ENCODE measurements at places on chromosomes 3 and 15. TPM values are rescaled to one million over a fixed set of nuclear protein-coding genes. Genes with fewer than 3 reads are reported as not detected.
A peak's percentile ranks its signal among the peaks of the same experiment; 100 is the strongest.

DNA sequence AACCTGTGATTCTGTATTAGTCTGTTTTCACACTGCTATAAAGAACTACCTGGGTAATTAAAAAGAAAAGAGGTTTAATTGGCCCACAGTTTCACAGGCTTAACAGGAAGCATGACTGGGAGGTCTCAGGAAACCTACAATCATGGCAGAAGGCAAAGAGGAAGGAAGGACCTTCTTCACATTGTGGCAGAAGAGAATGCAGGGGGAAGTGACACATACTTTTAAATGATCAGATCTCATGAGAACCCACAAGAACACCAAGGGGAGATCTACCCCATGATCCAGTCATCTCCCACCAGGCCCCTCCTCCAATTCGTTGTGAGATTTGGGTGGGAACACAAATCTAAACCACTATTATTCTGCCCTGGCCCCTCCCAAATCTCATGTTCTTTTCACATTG is 6.1 kb downstream of the ZKSCAN7 start:
- peaks cover 31% of the 10 kb centered on the region for H3K36me3 ChIP-seq
- H3K27me3 ChIP-seq, result no peaks in the 10 kb centered on the region
- DNase-seq, result no peak

GRCh38 chr15:99547517-99547916 is 18.3 kb upstream of the MEF2A start:
- H3K4me3 ChIP-seq, result no peak overlapping the region
- H3K27me3 ChIP-seq, result no peaks in the 10 kb centered on the region
- no peaks in the 10 kb centered on the region for H3K36me3 ChIP-seq
- DNase-seq, result no peak
- no peaks in the 10 kb centered on the region for H3K4me1 ChIP-seq

DNA sequence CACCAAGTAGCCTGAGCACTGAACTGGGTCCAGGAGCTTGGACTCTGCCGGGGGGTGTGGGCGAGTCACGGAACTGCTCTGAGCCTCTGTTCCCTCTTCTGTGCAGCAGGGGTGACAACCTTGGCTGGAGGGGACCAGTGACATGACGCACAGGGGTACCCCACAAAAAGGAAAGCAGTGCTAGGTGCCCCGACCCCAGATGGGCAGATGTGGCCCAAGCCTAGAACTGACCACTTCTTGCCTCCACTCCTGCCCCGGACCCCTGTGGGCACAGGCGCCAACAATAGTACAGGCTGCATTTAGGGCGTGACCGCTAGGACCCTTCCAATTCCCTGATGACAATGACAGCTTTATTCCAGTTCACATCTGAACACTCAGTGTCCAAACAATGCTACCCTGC is 255.9 kb upstream of the LYSMD4 start:
- H3K4me1 ChIP-seq, result no peaks in the 10 kb centered on the region
- H3K27ac ChIP-seq, result no peak overlapping the region
- H3K36me3 ChIP-seq, result no peaks in the 10 kb centered on the region
- H3K4me3 ChIP-seq, result no peak overlapping the region
- H3K27me3 ChIP-seq, result peaks cover 3% of the 10 kb centered on the region

The TRANK1 gene
- 19.0 TPM for total RNA-seq

DNA sequence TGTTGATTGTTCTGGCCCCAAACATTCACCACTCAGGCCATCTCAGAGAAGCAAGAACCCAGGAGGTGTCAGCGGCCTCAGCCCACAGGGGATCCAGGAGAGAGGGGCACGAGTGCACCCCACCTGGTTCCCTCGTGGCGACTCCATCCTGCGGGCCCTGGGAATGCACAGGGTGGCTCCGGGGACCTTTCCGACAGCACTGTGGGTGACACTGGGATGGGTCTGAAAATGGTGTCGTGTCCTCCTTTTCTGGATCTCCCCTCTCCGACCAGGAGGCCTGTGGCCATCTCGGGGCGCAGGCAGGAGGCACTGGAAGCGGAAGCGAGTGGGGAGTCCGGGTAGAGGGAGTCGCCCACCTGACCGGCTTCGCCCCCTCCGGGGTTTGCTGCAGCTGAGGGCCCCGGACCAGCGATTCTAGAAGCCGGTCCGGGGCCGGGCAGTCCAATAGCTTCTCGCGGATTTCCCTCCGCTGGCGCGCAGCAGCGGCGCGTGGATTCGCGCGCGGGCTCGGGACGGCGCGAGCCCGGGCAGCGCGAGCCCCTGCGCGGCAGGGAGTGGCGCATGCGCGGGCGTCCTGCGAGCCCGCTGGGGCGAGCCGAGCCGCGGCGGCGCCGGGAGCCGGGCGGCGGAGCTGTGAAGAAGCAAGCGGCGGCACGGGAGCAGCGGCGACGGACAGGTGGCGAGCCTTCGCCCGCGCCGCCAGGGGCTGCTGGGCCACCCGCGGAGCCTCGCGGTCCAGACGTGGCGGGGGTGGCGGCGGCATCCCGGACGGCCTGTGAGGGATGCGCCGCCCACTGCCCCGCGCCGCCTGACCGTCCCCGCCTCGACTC is at the start of gene DOCK3:
TSS of gene DOCK3 (plus strand) at position 579 of the 830 bp plus-strand sequence. CDS start 337 bp downstream, outside the sequence.
- peak within 1 kb of the TSS; percentile 50 for H3K4me3 ChIP-seq
- peaks cover 39% of the 10 kb centered on the region for H3K27me3 ChIP-seq
- no peak within 1 kb of the TSS for H3K27ac ChIP-seq
- peak; percentile 23 for DNase-seq

DNA sequence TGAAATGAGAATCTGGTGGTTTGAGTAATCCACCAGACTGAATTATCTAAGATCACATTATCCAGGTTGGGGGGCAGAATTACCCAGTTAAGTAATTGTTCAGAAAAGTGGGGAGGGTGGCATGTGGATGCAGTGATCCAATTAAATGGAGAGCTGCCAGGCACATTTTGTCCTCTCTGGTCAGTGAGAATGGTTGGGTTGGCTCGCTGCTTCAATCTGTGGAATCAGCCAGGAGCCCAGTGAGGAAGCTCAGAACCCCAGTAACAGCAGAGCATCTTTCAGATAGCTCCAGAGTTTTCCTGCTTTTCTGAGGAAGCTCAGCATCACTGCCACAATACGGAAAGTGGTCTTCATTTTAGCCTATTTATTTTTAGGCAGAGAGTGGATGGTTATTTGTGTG is 6.4 kb upstream of the EXOG start:
- H3K27ac ChIP-seq, result no peak overlapping the region
- no peaks in the 10 kb centered on the region for H3K4me1 ChIP-seq
- H3K36me3 ChIP-seq, result peaks cover 19% of the 10 kb centered on the region
- H3K4me3 ChIP-seq, result no peak overlapping the region
- no peak for DNase-seq

DNA sequence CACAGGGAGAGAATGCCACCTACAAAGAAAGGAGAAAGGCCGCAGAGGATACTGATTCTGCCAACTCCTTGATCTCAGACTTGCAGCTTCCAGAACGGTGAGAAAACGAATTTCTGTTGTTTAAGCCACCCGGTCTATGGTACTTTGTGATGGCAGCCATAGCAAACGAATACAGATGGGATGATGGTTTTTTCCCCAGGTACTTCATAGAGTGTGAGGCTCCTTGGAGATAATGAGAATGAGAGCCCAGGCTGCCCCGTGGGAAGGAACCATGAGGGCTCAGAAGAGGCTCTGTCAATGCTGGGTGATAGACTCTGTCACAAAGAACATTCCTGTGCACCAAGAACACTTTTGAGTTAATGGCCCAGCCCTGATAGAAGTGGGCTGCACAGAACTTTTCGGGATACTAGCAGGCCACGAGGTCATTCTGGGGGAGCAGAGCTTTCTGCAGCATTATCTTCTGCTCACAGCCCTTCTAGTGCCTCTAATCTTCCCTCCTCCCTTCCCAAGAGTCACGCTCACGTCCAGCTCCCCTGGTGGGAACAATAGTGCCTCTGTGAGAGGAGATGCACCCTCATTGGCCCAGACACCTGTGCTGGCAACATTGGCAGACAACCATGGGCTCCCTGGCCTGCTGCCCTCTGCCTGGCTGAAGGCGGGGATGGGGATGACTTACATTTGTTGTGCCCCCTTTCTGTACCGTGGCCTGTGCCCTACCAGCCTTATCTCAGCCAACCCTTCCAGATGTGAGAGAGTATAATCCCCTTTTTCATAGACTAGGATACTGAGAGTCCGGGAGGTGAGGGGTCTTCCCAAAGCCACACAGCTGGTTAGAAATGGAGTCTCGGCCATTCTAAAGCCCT is 5.2 kb upstream of the RLBP1 start:
- no peak overlapping the region for H3K27ac ChIP-seq
- no peak for DNase-seq
- no peaks in the 10 kb centered on the region for H3K4me1 ChIP-seq
- no peak overlapping the region for H3K4me3 ChIP-seq
- no peaks in the 10 kb centered on the region for H3K27me3 ChIP-seq
- no peaks in the 10 kb centered on the region for H3K36me3 ChIP-seq

- no peak overlapping the region for H3K4me3 ChIP-seq
- no peaks in the 10 kb centered on the region for H3K4me1 ChIP-seq
- no peak overlapping the region for H3K27ac ChIP-seq
- no peak for DNase-seq
- H3K27me3 ChIP-seq, result no peaks in the 10 kb centered on the region
These were observed 35.8 kb upstream of the THSD4 start for GRCh38 chr15:71079208-71080044.

The PCLAF gene
- total RNA-seq, result 57.6 TPM

- DNase-seq, result no peak
- H3K27me3 ChIP-seq, result no peaks in the 10 kb centered on the region
- no peak overlapping the region for H3K27ac ChIP-seq
- H3K36me3 ChIP-seq, result no peaks in the 10 kb centered on the region
- no peak overlapping the region for H3K4me3 ChIP-seq
- H3K4me1 ChIP-seq, result peaks cover 4% of the 10 kb centered on the region
These were observed 26.7 kb downstream of the CYP8B1 start for GRCh38 chr3:42849017-42849416.

DNA sequence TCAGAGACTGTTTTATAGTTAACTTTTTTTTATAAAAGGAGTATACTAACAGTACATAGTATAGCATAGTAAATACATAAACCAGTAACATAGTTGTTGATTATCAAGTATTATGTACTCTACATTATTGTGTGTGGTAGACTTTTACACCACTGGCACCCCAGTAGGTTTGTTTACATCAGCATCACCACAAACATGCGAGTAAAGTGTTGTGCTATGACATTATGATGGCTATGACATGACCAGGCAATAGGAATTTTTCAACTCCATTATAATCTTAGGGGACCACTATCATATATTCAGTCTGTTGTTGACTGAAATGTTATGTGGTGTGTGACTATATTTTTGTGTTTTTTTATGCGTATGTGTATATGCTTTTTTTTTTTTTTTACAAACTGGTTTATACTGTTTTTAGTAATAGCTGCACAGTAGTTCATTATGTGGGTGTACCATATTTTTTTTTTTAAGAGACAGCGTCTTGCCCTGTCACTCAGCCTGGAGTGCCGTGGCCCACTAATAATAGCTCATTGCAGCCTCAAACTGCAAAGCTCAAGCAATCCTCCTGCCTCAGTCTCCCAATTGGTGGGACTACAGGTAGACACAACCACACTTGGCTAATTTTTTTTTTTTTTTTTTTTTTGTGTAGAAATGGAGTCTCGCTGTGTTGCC is 1.9 kb downstream of the CAPN7 start:
- no peak overlapping the region for H3K4me3 ChIP-seq
- no peak for DNase-seq
- no peaks in the 10 kb centered on the region for H3K27me3 ChIP-seq
- no peaks in the 10 kb centered on the region for H3K36me3 ChIP-seq
- H3K4me1 ChIP-seq, result peaks cover 4% of the 10 kb centered on the region

The PRICKLE2 gene
- total RNA-seq, result 1.0 TPM

DNA sequence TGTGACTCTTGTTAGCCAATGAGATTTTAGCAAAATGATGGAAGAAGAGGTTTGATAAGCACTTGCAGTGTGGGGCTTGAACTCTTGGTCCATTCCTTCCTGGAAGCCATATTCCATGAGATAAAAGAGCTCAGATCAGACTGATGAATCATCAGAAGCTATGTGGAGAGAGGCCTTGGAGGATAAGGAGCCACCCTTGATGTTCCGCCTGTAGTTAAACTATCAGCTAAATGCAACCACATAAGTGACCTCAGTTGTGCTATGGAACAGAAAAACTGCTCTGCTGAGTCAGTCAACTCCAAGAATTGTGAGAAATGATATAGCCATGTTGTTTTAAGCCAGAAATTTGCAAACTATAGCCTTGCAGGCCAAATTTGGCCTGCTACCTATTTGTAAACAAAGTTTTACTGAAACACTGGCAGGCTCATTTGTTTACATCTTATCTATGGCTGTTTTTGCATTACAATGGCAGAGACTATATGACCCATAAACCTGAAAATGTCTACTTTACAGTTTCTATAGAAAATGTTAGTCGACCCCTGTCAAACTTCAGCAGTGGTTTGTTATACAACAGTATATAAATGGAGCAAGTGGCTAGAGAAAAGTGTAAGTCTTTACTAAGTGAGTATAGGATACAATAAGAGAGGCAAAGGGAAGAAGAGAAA is 27.6 kb upstream of the GAP43 start:
- no peak overlapping the region for H3K4me3 ChIP-seq
- no peaks in the 10 kb centered on the region for H3K36me3 ChIP-seq
- H3K4me1 ChIP-seq, result no peaks in the 10 kb centered on the region
- H3K27me3 ChIP-seq, result no peaks in the 10 kb centered on the region

The IFRD2 gene
- total RNA-seq, result 31.0 TPM

DNA sequence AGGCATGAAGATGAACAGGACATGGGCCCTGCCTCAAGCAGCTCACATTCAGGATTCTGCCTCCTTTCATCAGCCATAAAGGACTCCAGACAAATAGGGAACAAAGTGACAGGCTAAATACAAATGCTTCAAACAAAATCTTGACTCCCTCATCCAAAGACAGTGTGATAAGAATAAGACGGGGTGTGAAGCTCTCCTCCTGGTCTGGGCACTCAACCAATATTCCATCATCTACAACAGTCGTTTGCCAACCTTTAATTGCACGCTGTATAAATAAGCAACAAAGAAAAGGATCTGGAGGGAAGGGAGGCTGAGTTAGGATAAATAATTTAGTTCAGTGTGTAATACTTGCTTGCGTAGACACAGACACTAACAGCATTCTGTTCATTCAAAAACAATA is 5.4 kb downstream of the CCDC54 start:
- H3K36me3 ChIP-seq, result no peaks in the 10 kb centered on the region
- H3K27me3 ChIP-seq, result no peaks in the 10 kb centered on the region
- H3K4me1 ChIP-seq, result no peaks in the 10 kb centered on the region
- no peak for DNase-seq
- no peak overlapping the region for H3K27ac ChIP-seq
- no peak overlapping the region for H3K4me3 ChIP-seq

Data from thymus (tissue), 14 donors.